NCI-H526 treated with DMSO at 0.1 percent for 48 hours (cell line): ENCODE measurements at places on chromosomes 1 and 21.
A peak's percentile ranks its signal among the peaks of the same experiment; 100 is the strongest.

- DNase-seq: no peak
Measured at GRCh38 chr1:1132956-1133750, 17.3 kb upstream of the C1orf159 start.

DNA sequence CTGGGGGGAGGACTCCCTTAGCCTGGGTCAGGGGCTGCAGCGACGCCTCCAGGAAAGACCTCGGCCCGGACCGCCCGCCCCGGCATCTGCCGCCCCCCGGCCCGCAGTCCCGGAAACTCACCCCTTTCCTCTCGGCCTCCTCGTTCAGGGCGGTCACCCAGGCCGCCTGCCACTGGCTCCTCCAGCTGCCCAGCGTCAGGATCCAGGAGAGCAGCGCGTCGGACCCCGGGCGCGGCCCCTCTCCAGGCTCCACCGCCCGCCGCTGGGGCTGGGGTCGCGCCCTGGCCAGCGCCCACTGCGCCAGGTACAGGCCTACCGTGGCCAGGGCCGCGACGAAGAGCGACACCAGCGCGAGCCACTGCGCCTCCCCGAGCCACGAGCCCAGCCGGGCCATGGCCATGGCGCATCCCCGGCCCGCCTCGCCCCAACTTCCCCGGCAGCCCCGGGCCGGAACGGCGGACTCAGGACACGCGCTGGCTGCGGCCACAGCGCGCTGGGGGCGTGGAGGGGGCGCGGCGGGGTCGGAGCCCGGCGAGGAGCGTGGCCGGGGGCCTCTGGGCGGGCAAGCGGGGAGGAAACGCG, 478 bp downstream of the C2CD2 start:
- no peak for DNase-seq

DNA sequence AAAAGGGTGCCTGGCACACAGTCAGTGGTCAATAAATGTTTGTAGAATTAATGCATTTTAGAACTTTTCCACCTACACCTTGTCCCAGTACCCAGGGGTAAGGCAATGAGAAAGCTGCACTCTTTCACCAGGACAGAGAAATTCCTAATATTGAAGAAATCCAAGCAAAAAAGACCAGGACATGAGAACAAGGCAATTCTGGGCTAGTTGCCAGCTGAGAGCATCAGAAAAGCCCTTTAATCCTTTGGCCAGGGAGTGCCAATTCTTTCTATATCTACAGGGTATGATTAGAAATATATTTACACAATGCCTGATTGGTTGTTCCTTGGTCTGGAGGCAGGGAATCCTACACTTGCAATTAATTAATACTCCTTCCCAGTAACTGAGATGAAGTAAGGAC, 492.4 kb upstream of the NFIA start:
- DNase-seq: no peak

GRCh38 chr1:206590025-206590758, 22.1 kb downstream of the EIF2D start:
- no peak for DNase-seq

- no peak for DNase-seq
Measured at GRCh38 chr1:184951788-184952187, 22.5 kb downstream of the NIBAN1 start.

- no peak for DNase-seq
Measured at GRCh38 chr21:39332175-39332574, 16.7 kb downstream of the HMGN1 start.

DNA sequence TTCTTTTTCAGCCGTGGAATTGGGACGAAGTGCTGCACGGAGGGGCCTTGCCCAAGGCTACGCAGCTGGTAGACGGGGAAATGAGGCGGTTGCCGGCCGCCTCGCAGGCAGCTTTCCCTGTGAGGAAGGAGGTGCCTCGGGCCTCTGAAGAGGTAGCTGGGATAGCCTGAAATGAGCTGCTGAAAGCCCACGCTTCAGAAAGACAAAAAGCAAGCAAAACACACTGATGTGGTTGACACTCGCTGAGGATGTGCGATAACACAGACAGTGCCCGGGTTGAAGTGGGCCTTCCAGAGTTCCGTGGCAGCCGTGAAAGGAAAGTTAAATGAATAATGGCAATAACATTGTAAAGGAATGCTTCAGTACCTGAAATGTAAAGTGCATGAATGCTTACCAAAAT, 47.2 kb downstream of the S1PR1 start:
- no peak for DNase-seq

- peak; percentile 19 for DNase-seq
Measured at GRCh38 chr1:89598450-89599331, 34.2 kb upstream of the LRRC8C start.

DNA sequence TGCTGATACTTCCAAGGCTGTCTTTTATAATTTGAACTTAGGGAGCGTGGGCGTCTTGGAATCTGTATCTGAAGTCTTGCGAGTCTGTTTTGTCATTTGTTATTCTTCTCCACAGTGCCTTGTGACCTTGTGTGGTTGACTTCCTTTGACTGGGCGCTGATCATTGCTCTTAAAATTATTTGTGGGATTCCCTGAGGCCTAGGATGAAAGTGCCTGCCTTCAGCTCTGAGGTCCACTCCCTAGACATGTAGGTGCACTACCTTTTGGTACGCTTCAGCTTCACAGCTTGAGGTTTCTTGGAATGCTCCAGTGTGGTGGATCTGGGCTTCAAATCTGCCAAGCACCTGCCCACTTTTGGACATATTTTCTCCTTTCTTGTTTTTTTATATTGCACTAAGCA, 50.2 kb upstream of the IGSF5 start:
- no peak for DNase-seq

GRCh38 chr1:236066828-236067386, 2.0 kb upstream of the NID1 start:
- peak; percentile 6 for DNase-seq

- no peak for DNase-seq
Measured at GRCh38 chr1:211724687-211725196, 49.3 kb upstream of the NEK2 start.

DNA sequence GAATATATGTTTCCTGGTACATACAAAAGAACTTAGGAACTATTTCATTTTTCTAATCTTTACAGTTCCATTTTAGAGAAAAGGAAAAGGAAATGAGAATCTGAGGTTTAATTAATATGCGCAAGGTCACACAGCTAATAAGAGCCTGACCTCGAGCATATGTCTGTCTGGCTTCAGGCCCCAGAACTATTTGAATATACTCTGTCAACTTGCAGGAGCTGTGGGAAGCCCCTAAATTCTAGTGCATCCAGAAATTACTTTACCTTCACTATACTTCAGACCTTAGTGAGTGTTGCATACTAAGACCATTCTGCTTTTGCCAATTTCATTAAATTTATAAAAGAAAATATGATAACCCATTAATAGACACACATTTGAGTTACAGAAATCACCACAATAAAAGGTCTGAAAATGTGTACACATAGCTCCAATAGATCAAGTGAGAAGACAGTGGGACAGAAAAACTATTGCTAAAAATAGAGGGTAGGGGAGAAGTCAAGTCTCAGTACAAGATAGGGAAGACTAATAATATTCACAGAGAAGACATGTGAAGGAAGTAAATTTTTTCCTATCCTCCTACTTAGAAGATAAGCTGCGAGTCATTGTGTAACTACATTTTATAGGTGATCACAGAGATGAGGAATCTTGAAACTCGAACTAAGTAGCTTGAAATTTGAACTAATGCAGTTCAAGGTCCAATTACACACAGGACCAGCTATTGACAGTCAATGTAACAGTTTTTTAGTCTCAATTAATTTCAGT, 3.8 kb downstream of the RGS13 start:
- DNase-seq: no peak

- DNase-seq: no peak
Measured at GRCh38 chr21:30620080-30620479, 347 bp upstream of the KRTAP20-4 start.
